ENCODE measurements at places on chromosomes 2 and 18.

GRCh38 chr2:174048243-174048642 lies 83.1 kb upstream of the SP3 start:
- DNase-seq: no peak

- DNase-seq: no peak
Observed at GRCh38 chr2:10449838-10450691, 1.9 kb upstream of the ODC1 start.

DNA sequence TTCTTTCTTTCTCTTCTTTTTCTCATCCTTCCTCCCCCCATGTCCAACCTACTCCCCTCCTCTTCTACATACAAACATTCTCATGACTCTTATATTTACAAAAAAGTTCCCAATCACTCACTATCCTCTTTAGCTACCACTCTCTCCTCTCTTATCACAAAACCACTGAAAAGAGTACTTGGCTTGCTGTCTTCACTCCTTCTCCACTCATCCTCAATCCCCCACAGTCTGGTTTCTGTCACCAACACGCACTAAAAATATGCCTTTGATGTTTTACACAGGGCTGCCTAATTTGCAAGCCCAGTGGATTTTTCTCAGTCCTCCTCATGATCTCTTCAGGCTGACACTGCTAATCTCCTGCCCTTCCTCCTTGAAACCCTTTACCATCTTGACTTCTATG lies 159.5 kb downstream of the TNS1 start:
- no peak for DNase-seq

DNA sequence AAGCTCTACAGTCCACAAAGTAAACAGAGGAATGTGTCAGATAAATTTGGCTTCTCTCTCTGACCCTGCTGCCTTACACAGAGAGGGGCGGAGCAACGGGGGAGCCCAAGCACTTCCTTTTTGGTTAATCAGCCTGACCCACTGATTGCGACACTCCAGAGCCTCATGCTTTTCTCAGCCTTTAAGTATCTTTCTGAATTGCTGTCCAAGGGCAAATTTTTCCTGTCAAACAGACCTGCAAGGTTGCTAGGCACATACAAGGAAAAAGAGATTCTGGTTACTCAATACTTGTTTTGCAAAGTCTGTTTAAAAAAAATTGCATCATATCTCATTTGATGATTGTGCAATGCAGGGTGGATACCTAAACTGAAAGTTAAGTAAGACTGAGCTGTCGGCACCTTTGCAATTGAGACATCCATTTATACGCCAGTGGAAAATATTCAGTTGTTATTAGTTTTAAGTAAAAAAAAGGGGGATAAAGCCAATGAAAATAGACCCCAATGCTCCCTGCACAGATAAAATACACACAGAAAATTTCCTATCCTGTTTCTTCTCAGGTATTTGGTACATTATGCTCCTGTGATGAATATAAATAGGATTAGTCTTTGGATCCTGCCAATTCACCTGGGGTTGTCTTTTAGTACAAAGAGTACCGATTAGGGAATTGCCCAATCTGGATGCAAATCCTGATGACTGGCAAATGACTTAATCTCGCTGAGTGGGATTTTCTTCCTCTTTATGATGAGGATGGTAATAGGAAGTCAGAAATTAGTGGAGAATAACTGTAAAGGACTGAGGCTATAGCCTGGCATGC lies 260.2 kb upstream of the TRIB2 start:
- no peak for DNase-seq

DNA sequence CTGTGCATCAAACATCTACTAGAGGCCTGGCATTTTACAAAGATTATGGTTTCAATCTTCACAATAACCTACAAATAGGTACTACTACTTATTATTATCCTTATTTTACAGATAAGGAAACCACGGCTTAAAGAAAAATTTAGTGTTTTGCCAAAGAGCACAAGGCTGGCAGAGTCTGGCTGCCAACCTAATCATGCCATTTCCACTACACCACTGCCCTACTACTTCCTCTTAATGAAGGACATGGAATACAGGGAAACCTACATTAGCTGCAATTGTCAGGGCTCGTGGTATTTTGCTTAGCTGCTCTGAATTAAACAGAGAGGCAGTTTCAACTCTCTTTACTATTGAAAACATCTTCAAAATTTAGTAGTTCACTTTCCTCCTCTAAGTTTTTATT lies 5.9 kb downstream of the MBOAT2 start:
- DNase-seq: no peak

GRCh38 chr2:23684395-23685176 lies 242.3 kb downstream of the ATAD2B start:
- DNase-seq: no peak

- no peak for DNase-seq
Observed at GRCh38 chr2:50865235-50865634, 166.7 kb downstream of the NRXN1 start.

GRCh38 chr18:59196161-59196725 lies 23.7 kb upstream of the GRP start:
- DNase-seq: no peak

DNA sequence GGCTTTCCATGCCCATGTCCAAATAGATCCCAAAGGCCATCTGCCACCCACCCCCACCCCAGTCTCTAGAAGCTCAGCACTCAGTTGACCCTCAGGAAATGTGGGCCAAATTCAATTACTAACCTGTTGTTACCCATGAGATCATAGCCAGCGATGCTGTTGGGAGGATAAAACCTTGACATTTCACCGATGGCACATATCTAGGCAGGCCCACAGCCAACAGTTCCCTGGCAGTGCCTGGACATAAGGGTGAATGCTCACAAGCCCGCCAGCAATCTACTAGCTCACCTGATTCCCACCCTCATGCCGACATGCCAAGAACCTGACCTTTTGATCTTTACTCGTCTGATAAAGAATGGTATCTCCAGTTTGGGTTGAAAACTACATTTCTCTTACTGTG lies 11.8 kb upstream of the ACOXL start:
- DNase-seq: no peak

- DNase-seq: no peak
Observed at GRCh38 chr2:67240507-67240906, 156.6 kb upstream of the ETAA1 start.

Measured in NCI-H524 treated with DMSO at 0.1 percent for 48 hours (cell line).